ENCODE measurements at places on chromosomes 7 and 10.
A peak's percentile ranks its signal among the peaks of the same experiment; 100 is the strongest.

DNA sequence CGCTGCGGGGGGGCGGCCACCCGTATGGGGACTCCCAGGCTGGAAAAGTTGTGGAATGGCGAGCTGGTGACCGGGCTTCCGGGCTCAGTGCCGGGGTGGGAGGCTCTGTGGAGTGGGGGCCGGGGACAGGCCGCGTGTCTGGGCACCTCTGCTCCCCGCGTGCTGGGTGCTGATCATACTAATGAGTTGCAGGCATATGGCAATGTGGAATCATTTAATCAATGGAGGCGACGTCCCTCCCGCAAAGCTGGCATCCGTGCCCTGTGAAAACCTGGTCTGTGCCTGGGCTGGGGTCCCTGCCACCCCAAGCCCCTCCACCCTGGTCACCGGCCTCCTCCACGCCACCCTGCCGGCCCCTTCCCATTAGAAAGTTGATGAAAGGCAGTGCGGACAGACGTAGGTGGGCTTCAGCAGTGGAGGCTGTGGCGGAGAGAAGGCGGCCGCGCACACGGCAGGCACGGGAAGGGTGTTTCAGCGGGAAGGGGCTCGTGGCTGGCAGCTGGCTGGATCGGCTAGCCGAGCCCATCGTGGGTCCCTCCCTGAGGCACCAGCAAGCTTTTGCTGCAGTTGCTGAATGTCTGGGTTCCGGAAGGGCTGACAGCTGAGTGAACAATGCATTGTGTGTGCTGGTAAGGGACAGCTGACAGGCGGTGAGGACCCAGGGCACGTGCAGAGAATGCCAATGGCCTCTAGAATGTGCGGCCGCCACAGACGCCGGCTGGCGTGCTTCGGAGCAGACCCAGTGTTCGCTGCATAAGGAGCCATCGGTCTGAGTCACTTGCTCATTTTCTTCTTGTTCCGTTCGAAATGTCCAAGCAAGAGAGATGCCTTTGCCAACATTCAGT lies 1.5 kb downstream of the ADGRA1 start:
- no peak for DNase-seq

DNA sequence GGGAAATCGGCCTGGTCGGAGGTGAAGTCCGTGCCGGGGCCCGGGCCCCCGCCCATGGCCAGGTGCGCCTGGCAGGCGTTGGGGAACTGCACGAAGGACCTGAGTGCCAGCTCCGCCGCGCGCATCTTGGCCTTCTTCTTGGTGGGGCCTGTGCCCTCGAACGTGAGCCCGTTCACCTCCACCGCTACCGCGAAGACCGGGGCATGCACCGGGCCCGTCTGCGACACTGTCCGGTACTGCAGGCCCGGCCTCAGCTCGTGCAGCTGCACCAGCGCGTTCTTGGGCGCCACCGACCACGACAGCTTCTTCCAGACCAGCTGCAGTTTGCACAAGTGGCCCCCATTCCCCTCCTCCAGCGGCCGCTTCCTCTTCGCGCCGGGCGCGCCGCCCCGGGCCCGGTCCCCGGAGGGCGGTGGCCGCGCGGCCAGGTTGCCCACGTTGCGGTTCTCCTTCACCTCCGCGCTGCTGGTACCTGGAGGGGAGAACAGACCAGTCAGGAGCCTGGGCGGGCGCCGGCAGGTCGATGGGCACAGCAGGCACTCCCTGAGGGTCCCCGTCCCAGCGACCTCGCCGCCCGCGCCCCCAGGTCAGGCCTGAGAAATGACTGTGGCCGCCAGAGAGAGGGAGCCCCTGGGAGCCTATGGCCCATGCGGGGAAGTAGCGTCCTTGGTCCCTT lies 307.4 kb downstream of the WDR37 start:
- no peak for DNase-seq

- DNase-seq, result peak; percentile 31
Observed at GRCh38 chr7:15508258-15508657, 53.6 kb downstream of the AGMO start.

DNA sequence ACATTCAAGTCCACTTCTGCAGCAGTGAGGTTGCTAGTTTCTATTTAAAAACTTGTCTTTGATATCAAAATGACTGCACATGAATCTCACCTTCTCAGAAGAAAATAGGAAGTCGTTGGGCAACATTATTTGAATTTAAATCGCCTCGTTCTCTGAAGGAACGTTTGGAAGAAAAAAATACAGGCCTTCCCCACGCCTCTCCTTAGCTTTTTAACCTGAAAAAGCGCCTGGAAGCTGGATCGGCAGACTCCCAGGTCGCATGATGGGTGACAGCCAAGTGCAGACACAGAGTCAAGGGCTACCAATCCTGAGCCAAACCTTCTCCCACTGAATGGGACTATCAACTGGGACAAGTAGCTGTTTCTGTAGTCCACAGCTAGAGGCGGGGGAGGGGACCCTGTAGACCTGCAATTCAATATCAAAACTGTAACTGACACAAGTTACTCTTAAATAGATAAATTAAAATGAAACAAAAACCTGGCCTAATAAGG lies 2.2 kb downstream of the FAM53B start:
- DNase-seq, result no peak
